Stimulated activated CD8-positive, alpha-beta memory T cell treated with anti-CD3 and anti-CD28 coated beads, Interleukin-4, amount 100 ng/mL, for 1 hour (primary cell): ENCODE measurements at places on chromosomes 3 and 15.

DNA sequence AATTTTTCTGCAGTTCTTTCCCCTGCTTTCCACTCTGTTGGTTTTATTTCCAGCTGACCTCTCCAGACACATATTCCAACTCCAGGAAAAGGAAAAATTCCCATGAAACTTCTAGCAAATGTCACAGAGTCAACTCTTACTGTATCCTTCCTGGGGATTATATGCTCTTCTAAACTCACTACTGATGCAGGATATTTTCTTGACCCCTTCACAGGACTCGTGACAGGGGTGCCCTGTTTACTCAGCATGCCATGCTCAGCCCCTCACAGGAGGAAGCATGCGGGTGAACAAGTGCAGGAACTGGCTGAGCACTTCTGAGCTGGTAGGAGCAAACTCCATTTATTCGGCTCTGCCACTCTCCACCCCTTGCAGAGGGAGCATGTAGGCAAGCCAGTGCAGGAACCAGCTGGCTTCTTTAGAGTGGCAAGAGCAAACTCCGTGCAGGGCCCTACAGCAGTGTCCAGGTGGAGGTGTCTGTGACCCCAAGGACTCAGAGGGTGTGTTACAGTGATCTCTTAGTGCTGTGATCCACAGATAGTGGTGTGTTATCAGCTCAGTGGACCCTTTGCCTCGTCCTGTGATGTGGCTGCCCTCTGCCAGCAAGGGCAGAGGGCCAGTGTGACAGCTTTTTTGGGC lies 413.6 kb upstream of the GRM7 start:
- DNase-seq, result no peak

- DNase-seq, result no peak
These were observed 24.6 kb upstream of the DMXL2 start for GRCh38 chr15:51647128-51647562.

GRCh38 chr15:59828861-59829260 lies 139.7 kb upstream of the BNIP2 start:
- no peak for DNase-seq

DNA sequence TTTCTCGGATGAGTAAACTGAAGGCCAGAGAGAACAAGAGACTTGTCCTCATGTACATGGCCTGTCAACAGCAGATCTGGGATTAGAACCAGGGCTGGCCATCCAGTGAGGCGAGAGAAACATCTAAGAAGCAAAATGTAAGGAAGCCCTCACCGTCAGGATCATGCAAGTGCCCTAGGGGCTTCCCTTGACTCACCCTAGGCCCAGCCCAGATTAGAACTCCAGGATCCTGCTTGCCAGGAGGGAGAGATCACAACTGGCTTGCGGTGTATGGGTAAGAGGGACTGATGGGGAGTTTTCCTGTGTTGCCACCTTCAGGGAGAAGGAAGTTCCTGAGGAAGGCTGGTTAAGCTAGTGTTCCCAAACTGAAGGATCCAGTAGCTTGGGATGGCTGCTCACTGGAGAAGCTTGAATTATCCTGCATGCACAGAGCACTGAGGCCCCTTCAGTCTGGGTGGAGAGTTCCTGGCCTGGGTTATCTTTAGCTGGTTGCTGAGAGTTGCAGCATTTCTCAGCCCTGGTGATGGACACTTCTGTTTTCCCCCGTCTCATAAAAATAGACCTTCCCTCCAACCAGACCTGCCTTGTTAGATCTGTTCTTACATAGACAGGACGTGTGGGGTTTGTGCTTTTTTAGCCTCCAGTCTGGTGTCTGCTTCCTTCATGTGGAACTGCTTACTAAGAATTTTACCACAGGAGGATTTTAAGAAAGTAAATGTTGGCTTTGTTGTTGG lies 28.2 kb upstream of the XIRP1 start:
- DNase-seq, result no peak

GRCh38 chr3:170077361-170077760 lies 39.6 kb downstream of the GPR160 start:
- no peak for DNase-seq

DNA sequence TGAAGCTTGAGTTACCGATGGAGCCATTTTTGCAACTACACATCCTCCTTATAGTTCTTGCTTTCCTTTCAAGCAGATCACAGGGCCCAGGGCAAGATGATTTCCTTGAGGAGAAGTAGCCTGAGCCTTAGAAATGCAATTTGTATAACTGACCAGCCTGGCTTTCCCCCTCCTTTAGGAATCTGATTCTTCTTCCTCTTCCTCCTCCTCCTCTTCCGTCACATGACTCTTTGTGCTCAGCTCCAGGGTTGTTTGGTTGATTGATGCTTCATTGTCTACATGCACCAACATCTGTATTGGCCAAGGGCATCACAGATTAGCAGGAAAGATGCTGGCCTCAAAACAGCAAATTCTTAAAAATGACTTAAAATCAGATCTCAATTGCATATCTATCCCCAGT lies 3.3 kb downstream of the SNAPC5 start:
- DNase-seq, result no peak

- no peak for DNase-seq
These were observed 36.9 kb upstream of the TRIM59 start for GRCh38 chr3:160486459-160486869.

- no peak for DNase-seq
These were observed 3.6 kb upstream of the CLDN16 start for GRCh38 chr3:190384309-190384756.

DNA sequence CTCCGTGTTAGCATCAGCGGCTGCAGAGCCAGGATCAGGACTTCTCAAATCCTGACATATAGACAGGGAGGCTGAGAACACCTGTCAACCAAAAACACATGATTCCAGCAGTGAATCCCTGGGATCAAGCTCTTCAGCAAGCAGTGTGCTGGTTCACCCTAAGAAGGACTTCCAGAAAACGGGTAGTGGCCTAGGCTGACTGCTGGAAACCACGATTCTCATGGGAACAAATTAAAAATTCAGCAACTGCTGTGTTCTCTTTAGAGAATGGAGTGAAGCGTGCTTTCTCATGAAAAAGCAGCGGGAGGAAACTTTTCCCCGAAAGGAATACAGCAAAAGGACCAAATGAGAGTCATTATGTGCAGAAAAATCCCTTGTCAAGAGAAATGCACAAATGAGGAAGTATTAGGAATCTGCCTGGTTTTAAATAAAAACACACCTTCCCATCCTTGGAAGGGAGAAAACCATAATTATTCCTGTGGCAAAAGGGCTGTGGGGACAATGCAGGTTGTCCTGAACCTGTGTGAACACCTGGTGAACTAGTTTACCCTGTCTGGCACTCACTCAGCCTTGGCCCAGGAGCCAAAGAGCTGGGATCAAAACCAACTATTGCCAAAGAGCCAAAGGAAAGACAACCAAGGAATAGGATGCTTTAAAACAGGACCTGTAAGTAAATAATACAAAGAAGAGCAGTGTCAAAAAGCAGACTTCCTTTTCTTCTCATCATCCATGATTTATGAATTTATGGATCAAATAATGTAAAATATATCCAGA lies 13.4 kb downstream of the IL12A start:
- DNase-seq, result no peak
